Choroid plexus epithelial cell (primary cell): ENCODE measurements at places on chromosomes 11 and 22.

GRCh38 chr22:45529971-45530575, 27.4 kb downstream of the FBLN1 start:
- DNase-seq, result peak; percentile 36

GRCh38 chr11:78323363-78323762, 94.3 kb downstream of the GAB2 start:
- DNase-seq, result no peak

DNA sequence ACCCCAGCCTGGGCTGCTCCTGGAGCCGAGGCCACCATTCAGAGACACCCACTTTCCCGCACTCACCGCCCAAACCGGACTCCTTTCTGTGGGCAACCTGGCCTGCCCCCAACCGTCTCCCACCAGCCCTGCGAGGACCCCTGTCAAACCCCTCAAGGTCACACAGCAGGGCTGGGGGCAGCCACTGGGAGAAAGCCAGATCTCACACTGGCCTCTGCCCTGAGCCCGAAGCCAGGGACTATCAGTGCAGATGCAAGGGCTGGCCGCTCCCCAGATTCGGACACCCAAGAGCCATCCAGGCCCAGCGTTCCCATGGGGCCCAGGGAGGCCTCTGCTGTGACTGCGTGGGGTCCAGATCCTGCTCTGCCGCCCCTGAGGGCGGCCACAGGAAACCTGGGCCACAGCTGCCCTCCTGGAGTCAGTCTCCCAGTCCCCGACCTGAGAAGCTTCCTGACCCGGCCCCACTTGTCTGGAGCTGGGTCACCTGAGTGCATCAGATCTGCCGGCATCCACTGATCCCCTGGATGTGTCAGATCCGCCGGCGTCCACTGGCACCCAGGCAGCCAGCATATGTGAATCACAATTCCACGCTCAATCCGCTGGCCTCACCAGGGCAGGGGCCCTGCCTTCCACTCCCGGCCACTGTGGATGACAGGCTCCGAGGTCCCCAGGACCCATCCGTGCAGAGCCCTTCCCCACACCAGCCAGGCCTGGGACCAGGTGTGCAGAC, 139.7 kb downstream of the BRD1 start:
- no peak for DNase-seq

DNA sequence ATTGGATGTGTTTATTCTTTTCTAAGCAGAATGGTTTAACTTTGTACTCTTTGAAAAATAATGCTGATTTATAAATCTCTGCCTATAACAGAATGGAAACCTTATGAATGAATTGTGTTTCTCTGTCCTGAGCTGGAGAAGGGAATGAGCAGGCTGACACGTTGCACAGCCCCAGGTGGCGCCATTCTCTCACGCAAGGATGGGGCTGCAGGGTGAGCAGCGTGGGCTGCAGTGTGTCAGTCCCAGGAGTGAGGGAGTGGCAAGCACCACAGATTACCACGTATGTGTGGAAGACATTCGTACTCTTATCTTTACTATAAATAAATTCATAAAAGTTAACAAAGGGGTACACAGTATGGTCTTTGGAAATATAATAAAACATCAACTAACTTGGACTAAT, 33.4 kb downstream of the FDX1 start:
- peak; percentile 85 for DNase-seq

DNA sequence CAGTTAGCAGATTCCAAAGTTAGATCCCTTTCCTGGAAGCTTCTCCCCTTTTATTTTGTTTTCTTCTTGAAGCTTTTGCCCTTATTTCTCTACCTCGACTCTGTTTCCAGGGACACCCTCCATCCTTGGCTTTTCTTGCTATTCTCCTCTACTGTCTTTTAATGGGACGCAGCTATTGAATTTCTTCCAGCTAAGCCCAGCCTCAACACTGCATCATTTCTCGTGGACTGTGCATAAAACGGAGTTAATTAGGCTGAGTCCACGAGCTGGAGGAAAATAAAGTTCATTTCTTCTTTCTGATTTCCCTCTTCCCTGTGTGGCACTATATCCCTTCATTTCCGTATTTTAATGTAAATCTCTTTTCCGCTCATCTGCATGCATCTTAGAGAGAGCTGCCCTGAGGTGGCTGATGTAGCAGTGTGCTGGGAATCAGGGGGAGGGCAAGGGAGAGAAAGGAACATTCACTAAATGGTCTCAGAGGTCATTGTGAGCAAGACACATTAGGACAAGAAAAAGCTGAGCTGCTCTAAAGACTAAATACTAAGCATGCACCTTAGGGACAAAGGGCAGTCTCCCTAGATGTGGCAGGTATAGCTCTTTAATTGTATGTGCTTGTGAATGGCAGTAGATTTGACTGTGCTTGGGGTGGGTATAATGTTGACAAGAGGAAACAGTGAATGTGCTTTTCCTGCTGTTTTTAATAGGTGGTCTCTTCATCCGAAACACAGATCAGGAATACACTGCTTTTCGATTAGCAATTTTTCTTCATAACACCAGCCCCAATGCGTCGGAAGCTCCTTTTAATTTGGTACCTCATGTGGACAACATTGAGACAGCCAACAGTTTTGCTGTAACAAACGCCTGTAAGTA, 1.9 kb downstream of the GRIA4 start:
- no peak for DNase-seq

DNA sequence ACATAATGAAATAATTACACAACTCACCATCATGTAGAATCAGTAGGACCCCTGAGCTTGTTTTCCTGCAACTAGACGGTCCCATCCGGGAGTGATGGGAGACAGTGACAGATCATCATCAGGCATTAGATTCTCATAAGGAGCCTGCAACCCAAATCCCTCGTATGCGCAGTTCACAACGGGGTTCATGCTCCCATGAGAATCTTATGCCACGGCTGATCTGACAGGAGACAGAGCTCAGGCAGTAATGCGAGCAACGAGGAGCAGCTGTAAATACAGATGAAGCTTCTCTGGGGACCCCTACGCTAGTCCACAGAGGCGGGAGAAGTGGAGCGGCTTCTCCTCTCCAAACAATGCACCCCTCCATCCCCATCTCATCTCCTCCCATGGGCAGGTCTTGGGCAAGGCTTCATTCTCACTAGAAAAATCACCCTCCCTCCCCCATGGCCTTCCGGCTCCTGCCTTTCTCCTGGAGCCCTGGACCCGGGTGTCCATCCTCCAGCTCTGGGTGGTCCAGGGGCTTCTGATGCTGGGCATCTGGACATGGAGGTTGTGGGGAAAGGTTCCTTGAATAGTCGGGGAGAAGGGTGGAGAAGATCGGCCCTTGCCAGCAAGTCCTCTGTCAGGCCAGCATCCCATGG, 16.2 kb upstream of the RAC2 start:
- no peak for DNase-seq

DNA sequence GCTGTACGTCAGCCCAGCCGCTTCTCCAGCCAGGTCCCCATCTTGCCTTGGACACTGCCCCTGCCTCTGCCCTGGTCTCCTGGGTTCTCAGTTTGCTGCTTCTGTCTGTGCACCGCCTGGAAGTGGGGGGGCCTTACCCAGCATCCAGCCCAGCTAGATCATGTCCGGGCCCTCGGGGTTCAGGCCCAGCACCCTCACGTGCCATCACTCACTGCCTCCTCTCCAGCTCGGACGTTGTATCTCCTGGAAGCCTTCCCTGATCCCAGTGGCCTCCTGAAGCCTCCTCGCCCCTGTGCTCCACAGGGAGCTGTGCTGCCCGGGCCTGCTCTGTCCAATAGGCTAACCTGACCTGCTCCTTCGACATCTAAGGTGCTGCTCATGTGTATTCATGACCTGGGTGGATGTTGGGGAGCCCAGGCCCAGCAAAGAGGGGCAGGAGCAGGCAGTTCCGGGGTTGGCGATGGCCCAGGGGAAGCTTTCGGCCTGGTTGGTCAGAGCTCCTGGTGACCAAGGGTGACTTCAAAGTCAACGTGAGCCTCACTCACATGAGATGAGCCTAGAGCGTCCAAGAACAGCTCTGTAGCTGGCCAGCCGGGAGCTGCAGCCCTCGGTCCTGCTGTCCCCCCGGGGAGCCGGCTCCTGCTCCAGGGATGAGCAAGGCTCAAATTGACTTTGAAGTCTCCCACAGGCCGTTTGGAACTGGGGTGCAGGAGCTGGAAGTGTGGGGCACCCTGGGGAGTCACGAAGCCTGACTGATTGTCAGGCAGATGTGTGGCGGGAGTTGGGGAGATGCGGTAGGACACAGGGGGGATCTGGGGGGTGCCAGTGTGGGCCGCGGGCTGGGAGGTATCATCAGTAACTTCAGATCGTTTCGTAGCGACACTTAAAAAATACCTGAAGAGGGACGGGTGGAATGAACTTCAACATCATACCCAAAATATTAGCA, 5.2 kb upstream of the ASCL2 start:
- no peak for DNase-seq

DNA sequence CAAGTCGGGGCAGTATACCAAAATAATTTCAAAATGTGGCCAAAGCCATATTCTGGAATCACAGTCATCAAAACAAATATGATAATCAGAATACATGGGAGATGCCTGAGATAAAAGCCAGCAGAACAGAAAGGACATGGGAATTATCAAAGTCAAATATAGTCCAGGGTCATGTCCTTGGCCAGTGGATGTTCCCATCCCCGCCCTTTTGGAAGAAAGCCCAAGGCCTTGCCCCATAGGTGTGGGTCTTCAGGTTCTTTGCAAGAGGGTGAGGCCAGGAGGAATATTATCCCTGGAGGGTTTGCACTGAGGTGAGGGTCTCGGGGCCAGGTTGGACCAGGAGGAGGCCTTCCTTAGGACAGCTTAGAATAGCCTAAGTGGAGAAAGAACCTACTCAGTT, 53.6 kb upstream of the CSNK2A3 start:
- DNase-seq, result no peak

DNA sequence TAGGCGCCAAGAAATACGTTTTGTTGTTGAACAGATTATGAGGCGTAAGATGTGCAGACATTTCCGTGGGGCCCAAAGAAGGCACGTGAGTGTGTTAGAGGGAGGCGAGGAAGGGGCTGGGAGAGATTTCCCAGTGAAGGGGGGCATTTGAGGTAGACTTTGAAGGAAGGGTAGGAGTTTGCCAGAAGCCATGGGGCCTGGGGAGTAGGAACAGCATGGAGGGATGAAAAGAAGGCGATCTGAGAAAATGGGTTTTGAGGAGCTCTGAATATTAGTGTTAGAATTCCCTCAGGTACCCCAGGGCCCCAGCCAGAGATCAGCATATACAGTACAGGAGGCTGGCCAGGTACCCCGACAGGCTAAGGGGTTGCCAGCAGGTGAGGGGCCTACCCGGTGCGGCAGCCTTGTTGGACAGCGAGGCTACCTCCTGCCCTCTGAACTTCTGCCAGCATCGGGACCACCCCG, 414 bp upstream of the MIEF1 start:
- no peak for DNase-seq

DNA sequence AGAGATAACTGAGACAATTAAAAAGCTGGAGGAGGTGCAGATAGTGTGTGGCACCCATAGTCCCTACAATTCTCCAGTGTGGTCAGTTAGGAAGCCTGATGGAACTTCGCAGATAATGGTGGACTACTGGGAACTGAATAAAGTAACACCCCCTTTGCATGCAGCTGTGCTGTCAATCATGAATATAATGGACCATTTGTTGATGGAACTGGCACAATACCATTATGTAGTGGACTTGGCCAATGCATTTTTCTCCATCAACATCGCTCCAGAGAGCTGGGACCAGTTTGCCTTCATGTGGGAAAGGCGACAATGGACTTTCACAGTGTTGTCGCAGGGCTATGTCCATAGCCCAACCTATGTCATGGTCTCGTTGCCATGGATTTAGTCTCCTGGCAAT, 324.2 kb downstream of the TMEM135 start:
- no peak for DNase-seq

GRCh38 chr11:106409222-106409621, 331.8 kb downstream of the AASDHPPT start:
- peak; percentile 30 for DNase-seq

GRCh38 chr11:36333897-36334296, 37.8 kb downstream of the PRR5L start:
- peak; percentile 72 for DNase-seq

- no peak for DNase-seq
These were observed 30.5 kb upstream of the OR10G7 start for GRCh38 chr11:124071623-124071948.

DNA sequence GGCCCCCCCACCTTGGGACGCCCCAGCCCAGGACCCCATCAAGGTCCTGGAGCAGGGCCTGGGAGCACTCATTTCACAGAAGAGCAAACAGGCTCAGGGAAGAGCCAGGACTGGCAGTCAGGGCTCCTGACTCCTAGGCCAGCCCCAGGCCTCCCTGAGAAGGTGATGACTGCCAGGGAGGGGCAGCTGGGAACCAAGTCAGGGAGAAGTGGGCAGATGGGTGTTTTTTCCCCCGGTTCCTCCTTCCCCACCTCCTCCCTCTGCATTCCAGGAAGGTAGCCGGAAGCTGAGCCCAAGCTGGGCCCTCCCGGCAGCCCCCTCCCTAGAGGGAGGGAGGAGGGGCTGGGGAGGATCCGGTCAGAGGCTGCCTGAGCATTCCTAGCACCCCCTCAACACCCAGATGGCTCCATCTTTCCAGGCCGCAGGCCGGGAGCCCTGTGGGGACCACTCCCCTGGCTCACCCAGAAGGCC, 19.6 kb downstream of the MYRF start:
- DNase-seq, result no peak

GRCh38 chr11:86303257-86303656, 1.2 kb downstream of the HIKESHI start:
- peak; percentile 17 for DNase-seq

- no peak for DNase-seq
These were observed 36.4 kb downstream of the RTL6 start for GRCh38 chr22:44461614-44462013.

DNA sequence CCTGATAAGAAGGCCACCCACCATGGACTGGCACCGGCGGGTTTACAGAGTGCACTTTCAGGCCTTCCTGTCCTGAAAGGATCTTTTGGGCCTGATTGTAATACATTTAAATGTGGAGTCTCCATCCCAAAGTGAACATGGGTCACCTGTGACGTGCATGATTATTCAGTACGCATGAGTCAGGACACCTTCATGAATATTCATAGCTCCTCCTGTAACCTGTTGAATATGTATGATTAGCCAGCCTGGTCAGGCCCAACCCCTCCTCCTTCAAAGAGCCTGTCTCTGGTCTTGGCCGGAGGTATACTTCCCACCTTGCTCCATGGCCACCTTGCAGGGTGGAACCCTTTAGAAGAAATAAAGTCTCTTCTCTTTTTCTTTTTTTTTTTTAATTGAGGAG, 75.9 kb upstream of the NUP50 start:
- DNase-seq, result no peak

- no peak for DNase-seq
These were observed 13.7 kb upstream of the CDKN1C start for GRCh38 chr11:2899080-2899783.

- DNase-seq, result no peak
These were observed 610.4 kb upstream of the B3GAT1 start for GRCh38 chr11:135022454-135022853.

- no peak for DNase-seq
These were observed 16.1 kb downstream of the TMEM25 start for GRCh38 chr11:118547132-118547531.

DNA sequence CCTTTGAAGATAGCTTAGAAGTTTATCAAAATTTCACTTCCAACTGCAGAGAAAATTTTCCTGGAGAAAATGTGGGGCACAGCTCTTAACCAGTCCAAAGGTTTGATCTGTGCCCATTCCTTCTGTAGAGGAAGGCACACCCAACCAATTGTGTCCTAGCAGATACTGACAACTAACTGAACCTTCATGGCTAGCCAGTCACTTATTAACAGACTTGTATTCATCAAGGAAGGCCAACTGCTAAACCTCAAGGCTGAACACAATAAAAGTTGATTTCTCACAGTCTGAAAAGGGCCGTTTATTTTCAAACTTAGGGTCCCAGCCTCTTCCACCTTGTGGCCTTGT, 19.5 kb downstream of the SYT13 start:
- no peak for DNase-seq
